Mesothelial cell of epicardium (in vitro differentiated cells): ENCODE measurements at places on chromosomes 13 and 19. TPM values are rescaled to one million over a fixed set of nuclear protein-coding genes. Genes with fewer than 3 reads are reported as not detected.

Gene C19orf67
- total RNA-seq = 0.45 to 0.90 TPM (median 0.58 TPM) in 3 replicates

Gene CYP2A7
- not detected in 3 replicates for total RNA-seq

Gene ZNF132
- total RNA-seq = 4.2 to 4.8 TPM (median 4.4 TPM) in 3 replicates

Gene BRME1
- total RNA-seq = 6.3 to 7.2 TPM (median 7.0 TPM) in 3 replicates

Gene C19orf85
- not detected in 3 replicates for total RNA-seq

Gene DLEU7
- 0.18 TPM in 1 of 3 replicates, not detected in the others for total RNA-seq

Gene BST2
- 326 to 362 TPM (median 360 TPM) in 3 replicates for total RNA-seq

Gene ZNF667
- total RNA-seq = not detected in 3 replicates

- no peak overlapping the region for H3K27ac ChIP-seq
- H3K4me1 ChIP-seq = no peaks in the 10 kb centered on the region
- H3K27me3 ChIP-seq = no peaks in the 10 kb centered on the region
- H3K4me3 ChIP-seq = no peak overlapping the region
- DNase-seq = no peak
These were observed 24.7 kb downstream of the ZNF136 start for GRCh38 chr19:12187625-12188024.

DNA sequence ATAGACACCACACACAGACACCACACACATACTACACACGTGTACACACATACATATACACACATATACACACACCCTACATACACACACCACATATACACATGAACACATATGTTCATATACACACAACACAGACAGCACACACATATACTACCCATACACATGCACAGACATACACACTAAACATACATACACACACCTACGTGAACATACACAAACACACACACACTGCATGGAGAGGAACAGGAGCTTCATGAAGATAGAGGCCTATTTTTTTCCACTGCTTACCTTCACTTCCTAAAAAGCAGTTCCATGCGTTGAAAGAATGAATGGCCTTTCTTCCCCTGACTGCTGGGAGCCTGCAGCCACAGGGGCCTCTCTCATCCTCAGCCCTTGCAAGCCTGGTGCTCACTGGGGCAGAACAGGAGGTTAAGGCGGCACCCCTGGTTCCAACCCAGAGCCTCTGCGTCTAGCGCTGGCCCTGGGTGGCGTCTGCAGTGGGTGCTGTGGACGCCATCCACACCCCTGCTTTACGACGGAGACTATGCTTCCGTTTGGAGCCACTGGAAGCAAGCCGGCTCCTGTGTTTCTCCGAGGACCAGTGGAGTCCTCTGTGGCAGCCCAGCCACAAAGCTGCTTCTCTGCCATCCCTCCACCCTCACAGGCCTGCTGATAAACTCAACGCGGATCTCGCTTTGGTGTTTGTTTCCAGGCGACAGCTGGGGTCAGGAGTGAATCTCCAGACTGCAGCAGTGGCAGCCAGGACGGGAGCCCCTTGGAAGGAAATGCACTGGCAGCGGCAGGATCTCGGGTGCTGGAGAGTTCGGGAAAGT lies 1.9 kb upstream of the RASA3 start:
- no peak overlapping the region for H3K27ac ChIP-seq
- H3K4me3 ChIP-seq = peak overlapping the region; percentile 50
- peaks cover 21% of the 10 kb centered on the region for H3K4me1 ChIP-seq
- no peaks in the 10 kb centered on the region for H3K36me3 ChIP-seq

GRCh38 chr19:40701758-40702157 lies 11.3 kb upstream of the NUMBL start:
- no peaks in the 10 kb centered on the region for H3K27me3 ChIP-seq
- peaks cover 34% of the 10 kb centered on the region for H3K36me3 ChIP-seq

GRCh38 chr19:49524812-49525455 lies 2.9 kb upstream of the RCN3 start:
- peaks cover 5% of the 10 kb centered on the region for H3K4me1 ChIP-seq
- H3K27me3 ChIP-seq = no peaks in the 10 kb centered on the region
- H3K27ac ChIP-seq = no peak overlapping the region
- no peak overlapping the region for H3K4me3 ChIP-seq

GRCh38 chr13:30810261-30810701 lies 74.9 kb downstream of the ALOX5AP start:
- no peak overlapping the region for H3K4me3 ChIP-seq
- H3K27ac ChIP-seq = peak overlapping the region; percentile 37
- H3K4me1 ChIP-seq = peaks cover 18% of the 10 kb centered on the region

DNA sequence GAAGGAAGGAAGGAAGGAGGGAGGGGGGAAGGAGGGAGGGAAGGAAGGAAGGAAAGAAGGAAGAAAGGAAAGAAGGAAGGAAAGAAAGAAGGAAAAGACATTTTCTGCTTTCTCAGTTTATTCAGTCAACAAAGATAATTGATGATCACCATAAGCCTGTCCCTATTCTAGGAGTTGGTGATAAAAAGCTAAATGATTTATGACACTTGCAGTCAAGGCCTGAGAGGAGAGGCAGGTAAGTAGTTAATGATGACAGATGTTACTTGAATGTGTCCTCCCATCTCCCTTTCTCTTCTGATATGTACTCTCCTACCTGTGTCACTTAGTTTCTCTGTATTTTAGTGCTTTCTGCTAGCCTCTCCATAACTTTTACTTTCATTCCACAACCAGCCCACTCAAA lies 141.3 kb downstream of the SLITRK6 start:
- peaks cover 46% of the 10 kb centered on the region for H3K4me1 ChIP-seq
- H3K27me3 ChIP-seq = no peaks in the 10 kb centered on the region
- DNase-seq = no peak
- H3K4me3 ChIP-seq = no peak overlapping the region

- H3K4me3 ChIP-seq = no peak overlapping the region
- no peak for DNase-seq
- H3K4me1 ChIP-seq = peaks cover 18% of the 10 kb centered on the region
- H3K27ac ChIP-seq = no peak overlapping the region
- H3K36me3 ChIP-seq = no peaks in the 10 kb centered on the region
- peaks cover 5% of the 10 kb centered on the region for H3K27me3 ChIP-seq
These were observed 4.8 kb upstream of the TM9SF2 start for GRCh38 chr13:99496184-99497142.

DNA sequence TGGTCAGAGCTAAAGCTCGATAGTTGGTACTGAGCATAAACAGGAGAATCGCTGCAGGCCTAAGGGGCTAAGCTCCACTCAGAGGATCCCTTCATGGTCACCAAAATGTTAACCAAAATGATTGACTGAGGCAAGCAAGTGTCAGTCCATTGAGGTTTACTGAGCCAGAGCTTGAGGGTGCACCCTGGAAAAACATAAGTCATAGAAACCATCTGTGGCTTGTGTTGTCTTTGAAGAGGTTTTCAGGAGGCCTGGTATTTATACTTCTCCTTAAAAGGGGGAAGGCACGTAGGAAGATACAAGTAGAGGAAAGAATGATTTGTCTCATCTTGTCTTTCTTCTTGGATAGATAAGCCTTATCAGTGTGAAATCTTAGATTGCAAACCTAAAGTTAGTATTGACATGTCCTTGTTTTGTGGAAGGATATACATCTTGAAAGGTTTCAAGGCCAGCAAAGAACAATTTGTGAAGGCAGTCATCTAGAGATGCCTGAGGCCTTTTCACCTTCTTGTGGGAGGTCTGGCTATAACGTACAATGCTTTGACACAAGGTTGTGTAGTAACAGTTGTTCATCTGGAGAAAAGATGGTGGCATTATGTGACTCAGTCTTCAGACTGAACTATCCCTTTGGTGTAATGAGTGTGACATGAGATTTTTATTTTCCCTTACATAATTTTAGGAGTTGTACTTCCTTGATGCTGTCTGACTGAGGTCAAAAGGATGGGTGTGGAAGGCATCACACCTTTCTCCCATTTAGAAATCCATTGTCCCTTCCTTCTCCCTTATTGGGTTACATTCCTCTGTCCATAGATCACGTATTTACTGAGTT lies 14.7 kb upstream of the CEACAM6 start:
- no peak overlapping the region for H3K4me3 ChIP-seq
- no peak for DNase-seq
- no peaks in the 10 kb centered on the region for H3K36me3 ChIP-seq
- no peaks in the 10 kb centered on the region for H3K4me1 ChIP-seq
- H3K27ac ChIP-seq = no peak overlapping the region

DNA sequence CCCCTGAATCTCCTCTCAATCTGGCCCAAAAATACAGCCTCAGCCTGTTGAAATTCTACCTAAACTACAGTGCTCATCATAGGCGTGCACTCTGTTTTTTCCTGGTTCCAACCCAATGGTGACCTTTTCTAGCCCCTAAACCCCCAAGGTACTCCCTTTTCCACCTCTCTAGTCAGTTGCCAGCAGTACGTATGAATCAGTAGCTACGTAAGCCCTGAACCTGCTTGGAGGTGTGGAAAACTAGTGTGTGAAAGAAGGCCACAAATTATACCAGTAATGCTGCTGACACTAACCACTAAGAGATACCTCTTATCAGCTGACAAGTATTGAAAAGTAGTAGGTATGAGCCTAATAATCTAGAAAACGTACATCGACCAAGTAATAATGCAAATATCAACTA lies 60.9 kb downstream of the FOXO1 start:
- no peaks in the 10 kb centered on the region for H3K27me3 ChIP-seq
- peaks cover 7% of the 10 kb centered on the region for H3K36me3 ChIP-seq
- H3K4me1 ChIP-seq = peaks cover 22% of the 10 kb centered on the region
- H3K4me3 ChIP-seq = no peak overlapping the region
- DNase-seq = no peak

- H3K4me1 ChIP-seq = peaks cover 16% of the 10 kb centered on the region
- H3K4me3 ChIP-seq = no peak overlapping the region
- H3K36me3 ChIP-seq = no peaks in the 10 kb centered on the region
- DNase-seq = no peak
- H3K27ac ChIP-seq = no peak overlapping the region
- H3K27me3 ChIP-seq = peaks cover 9% of the 10 kb centered on the region
These were observed 22.8 kb upstream of the GAS6 start for GRCh38 chr13:113886561-113887112.

- DNase-seq = peak; percentile 69
- H3K4me3 ChIP-seq = peak within 1 kb of the TSS; percentile 94
- H3K4me1 ChIP-seq = peaks cover 25% of the 10 kb centered on the region
- H3K36me3 ChIP-seq = peaks cover 18% of the 10 kb centered on the region
These were observed at the start of gene ZNF570 for GRCh38 chr19:37468961-37469777. Gene ZNF570 (plus strand): TSS chr19:37469356. CDS start chr19:37470355, 999 bp downstream.
